T-helper 2 cell (primary cell): ENCODE measurements at places on chromosomes 4 and X.

- no peak for DNase-seq
These were observed 139.8 kb downstream of the WDFY3 start for GRCh38 chr4:84826681-84827080.

DNA sequence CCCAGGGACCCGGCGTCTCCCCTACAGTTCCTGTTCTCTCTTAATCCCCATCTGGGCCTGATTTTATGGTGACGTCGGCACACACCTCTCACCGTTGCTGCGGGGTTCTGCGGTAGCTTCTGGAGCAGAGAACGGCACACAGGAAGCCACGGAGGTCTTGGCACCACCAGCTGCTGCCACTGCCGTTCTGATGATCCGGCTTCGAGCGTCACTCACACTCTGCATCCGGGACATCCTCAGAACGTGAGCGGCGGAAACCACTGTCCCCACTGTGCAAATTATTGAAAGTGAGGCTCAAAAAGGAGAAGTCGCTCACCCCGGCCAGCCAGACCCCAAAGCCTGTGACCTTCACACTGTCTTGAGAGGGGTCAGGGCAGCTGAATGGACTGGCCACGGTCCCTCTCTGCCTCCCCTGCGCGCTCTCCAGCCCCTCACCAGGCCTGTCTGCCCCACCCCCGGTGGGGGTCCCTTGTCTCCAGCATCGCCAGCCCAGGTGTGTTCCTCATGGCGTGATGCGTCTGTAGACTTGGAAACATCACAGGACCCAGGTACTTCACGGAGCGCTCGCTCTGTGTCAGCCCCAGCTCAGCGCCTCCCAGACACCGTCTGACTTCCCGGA, 201.1 kb downstream of the AFAP1 start:
- no peak for DNase-seq

- no peak for DNase-seq
These were observed 506.9 kb upstream of the PCDH10 start for GRCh38 chr4:132642016-132642817.

GRCh38 chr4:107579099-107579498, 140.9 kb downstream of the PAPSS1 start:
- no peak for DNase-seq

GRCh38 chr4:79413032-79413885, 5.2 kb upstream of the GK2 start:
- no peak for DNase-seq

- DNase-seq = no peak
These were observed 7.1 kb downstream of the CA5B start for GRCh38 chrX:15745179-15745578.

- no peak for DNase-seq
These were observed 486.6 kb upstream of the PCDH10 start for GRCh38 chr4:132662456-132662855.

- peak; percentile 20 for DNase-seq
These were observed 185.2 kb downstream of the UNC5C start for GRCh38 chr4:95363559-95363925.
